ENCODE measurements at places on chromosomes 5 and 9.

DNA sequence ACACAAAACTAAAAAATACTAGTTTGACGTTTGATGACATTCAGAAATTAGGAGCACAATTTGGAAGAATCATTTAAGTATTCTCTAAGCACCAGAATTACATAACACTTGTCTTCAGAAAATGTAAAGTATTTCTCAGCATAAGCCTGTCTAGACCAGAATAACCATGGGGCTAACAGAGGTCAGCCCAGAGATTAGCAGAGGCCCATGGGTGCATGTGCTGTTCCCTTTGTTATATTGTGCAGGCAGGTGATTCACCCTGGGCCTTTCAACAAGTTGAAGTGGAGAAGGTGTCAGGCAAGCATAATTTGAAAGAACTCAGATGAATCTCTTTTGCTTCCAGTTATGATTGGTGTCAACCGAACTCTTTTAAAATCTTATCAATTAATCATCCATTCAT is 227.9 kb downstream of the LURAP1L start:
- peaks cover 13% of the 10 kb centered on the region for H3K4me1 ChIP-seq
- H3K36me3 ChIP-seq: no peaks in the 10 kb centered on the region
- no peak overlapping the region for H3K4me3 ChIP-seq
- no peak overlapping the region for H3K27ac ChIP-seq
- no peak for DNase-seq

DNA sequence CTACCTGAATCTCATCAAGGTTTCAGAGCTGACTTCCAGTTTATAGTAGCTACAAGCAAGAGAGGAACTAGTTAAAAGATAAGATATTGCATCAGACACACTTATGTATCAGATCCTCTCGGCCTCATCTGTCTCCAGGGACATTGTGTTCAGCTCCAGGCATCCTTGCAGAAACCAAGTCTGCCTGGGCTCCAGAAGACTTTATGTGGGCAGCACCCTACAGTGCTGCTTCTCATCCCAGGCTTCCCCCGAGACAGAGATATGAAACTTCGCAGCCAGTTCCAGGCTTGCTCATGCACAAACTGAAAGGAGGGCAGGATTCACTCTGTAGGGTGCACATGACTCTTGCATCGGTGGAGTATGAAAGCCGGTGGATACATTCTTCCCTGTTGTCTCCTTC is 33.9 kb upstream of the FOXB2 start:
- peaks cover 30% of the 10 kb centered on the region for H3K27me3 ChIP-seq
- no peak overlapping the region for H3K27ac ChIP-seq
- H3K4me3 ChIP-seq: no peak overlapping the region
- H3K4me1 ChIP-seq: no peaks in the 10 kb centered on the region
- no peak for DNase-seq
- no peaks in the 10 kb centered on the region for H3K36me3 ChIP-seq

- peaks cover 13% of the 10 kb centered on the region for H3K36me3 ChIP-seq
- peaks cover 2% of the 10 kb centered on the region for H3K4me1 ChIP-seq
- H3K27me3 ChIP-seq: peaks cover 4% of the 10 kb centered on the region
- no peak overlapping the region for H3K4me3 ChIP-seq
- DNase-seq: no peak
These were observed 85.2 kb downstream of the ARSB start for GRCh38 chr5:78899922-78900362.

DNA sequence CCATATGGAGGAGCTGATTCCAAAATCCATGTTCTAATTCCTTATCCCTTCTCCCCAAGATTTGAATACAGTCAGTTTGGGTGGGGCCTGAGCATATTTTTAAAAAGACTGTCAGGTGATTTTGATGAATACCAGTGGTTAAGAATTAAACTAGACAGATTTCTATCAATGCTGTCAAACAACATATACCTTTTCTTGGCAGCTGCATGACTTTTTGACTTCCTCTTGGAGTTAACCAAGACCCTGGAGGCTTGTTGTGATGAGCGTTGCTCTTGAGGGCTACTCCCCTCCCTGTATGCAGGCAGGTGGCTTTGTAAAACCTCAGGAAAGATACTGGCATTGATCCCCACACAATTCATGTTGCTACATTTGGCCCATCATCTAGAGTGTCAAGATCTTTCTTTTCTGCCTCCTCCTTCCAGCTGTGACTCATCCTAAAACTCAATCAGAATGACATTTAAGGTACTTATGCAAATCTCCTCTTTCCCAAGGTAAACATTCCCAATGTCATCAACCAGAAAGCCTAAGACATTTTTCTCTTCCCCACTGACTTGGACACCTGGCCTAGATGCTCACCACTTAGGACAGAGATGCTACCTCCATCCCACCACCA is 61.7 kb downstream of the PPP2R2B start:
- DNase-seq: no peak
- no peaks in the 10 kb centered on the region for H3K36me3 ChIP-seq
- peaks cover 2% of the 10 kb centered on the region for H3K4me1 ChIP-seq
- H3K27ac ChIP-seq: no peak overlapping the region
- H3K4me3 ChIP-seq: no peak overlapping the region

GRCh38 chr9:134029248-134030226 is 4.3 kb downstream of the BRD3OS start:
- no peak overlapping the region for H3K4me3 ChIP-seq
- no peaks in the 10 kb centered on the region for H3K27me3 ChIP-seq
- no peaks in the 10 kb centered on the region for H3K4me1 ChIP-seq
- H3K36me3 ChIP-seq: peaks cover 14% of the 10 kb centered on the region
- H3K27ac ChIP-seq: no peak overlapping the region

GRCh38 chr9:18928711-18929110 is 104.3 kb downstream of the SAXO1 start:
- H3K4me3 ChIP-seq: no peak overlapping the region
- no peak for DNase-seq
- no peak overlapping the region for H3K27ac ChIP-seq
- no peaks in the 10 kb centered on the region for H3K36me3 ChIP-seq

DNA sequence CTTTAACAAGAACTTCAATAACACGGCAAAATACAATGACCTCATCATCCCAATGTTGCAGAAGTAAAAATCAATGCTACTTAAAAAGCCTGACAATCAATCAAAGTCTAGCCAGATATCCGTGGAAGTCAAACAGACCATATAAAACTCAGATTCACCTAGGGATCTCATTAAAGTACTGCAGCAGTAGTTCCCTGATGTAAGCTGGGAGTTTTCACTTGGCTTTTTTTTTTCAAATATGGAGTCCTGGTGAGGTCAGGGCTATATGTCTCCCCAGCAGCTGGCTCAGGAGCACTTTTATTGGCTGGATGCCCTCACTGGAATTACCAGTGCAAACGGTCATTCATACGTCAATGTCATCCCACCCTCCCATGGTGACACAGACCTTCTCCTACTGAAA is 220.6 kb upstream of the SLC30A5 start:
- H3K36me3 ChIP-seq: no peaks in the 10 kb centered on the region
- H3K27me3 ChIP-seq: no peaks in the 10 kb centered on the region
- H3K4me1 ChIP-seq: peaks cover 4% of the 10 kb centered on the region
- H3K27ac ChIP-seq: no peak overlapping the region
- no peak for DNase-seq
- no peak overlapping the region for H3K4me3 ChIP-seq

DNA sequence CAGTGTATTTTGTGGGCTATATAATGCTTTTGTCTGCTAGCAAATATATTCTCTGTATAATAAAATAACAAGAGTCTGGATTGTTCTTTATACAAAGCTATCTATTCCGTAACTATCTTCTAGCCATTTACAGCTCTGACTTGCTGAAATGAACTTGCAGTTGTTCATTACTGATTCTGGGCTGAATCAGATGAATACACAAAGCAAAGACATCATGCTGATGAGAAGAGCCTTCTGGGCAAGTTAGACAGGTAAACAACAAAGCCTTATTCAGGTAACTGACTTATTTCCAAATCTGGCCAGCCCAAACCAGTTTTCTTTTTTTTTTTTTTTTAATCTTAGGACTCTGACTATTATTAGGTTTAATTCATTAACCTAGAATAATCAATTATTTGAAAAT is 255.5 kb downstream of the KIAA0825 start:
- no peak overlapping the region for H3K27ac ChIP-seq
- H3K4me1 ChIP-seq: peaks cover 17% of the 10 kb centered on the region
- no peak for DNase-seq
- H3K4me3 ChIP-seq: no peak overlapping the region
- peaks cover 53% of the 10 kb centered on the region for H3K27me3 ChIP-seq

- H3K36me3 ChIP-seq: no peaks in the 10 kb centered on the region
- H3K4me3 ChIP-seq: no peak overlapping the region
- no peaks in the 10 kb centered on the region for H3K4me1 ChIP-seq
- no peak for DNase-seq
These were observed 34.0 kb upstream of the TYRP1 start for GRCh38 chr9:12659220-12659619.

- H3K4me3 ChIP-seq: no peak overlapping the region
- peaks cover 59% of the 10 kb centered on the region for H3K27me3 ChIP-seq
- no peak for DNase-seq
- no peaks in the 10 kb centered on the region for H3K36me3 ChIP-seq
- no peak overlapping the region for H3K27ac ChIP-seq
These were observed 31.1 kb downstream of the FOXD1 start for GRCh38 chr5:73417303-73418034.

DNA sequence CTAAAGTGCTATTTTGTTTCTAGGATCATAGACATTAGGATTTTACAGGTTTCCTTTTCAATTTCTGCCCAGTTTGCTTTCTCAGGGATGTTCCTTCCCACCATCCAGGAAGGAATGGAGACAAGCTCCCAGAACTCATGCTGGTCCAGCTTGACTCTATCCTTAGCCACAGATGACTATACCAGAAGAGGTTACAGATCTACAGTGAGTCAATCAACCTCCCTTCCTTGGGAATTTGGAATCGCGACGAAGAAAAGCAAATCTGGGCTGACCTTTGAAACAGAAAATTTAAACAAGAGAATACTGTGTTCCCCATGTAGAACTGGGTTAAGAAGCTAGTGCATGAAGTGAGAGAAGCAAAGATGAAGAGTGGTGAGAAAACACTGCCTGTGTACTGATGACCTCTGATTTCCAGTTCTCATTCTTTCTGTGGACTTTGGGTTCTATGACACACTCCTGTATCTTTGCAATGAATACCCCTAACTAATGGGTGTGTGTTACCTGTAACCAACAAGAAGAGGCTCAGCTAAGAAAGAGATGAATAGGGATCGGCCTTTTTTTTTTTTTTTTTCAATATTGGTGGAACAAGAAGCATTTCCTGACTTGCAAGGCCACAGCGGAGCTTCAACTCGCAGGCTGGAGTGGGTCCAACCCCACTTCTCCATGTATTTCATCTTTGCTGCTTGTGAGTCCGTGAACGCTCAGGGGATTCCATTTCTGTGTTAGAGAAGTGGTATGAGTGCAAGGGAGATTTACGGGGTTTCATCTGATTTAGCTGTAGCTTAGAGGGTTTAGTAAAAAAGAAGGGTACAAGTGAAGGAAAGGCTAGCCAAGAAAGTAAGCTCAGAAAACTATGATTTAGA is 563.9 kb upstream of the CLINT1 start:
- no peak overlapping the region for H3K4me3 ChIP-seq
- no peaks in the 10 kb centered on the region for H3K4me1 ChIP-seq
- no peak for DNase-seq
- H3K27me3 ChIP-seq: no peaks in the 10 kb centered on the region
- H3K36me3 ChIP-seq: no peaks in the 10 kb centered on the region
- H3K27ac ChIP-seq: no peak overlapping the region

DNA sequence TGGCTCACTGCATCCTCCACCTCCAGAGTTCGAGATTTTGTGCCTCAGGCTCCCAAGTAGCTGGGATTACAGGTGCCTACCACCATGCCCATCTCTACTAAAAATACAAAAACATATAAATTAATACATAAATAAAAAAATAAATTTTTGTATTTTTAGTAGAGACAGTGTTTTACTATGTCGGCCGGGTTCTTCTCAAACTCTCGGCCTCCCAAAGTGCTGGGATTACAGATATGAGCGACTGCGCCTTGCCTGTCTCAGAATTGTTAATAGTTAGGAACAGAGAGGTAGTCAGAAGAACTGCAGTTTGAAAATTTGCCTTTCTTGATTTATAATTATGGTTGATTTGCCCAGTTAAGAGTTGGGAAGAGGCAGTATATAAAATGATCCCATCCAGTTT is 2.8 kb downstream of the ATP6V1G1 start:
- peaks cover 30% of the 10 kb centered on the region for H3K4me1 ChIP-seq
- peak overlapping the region; percentile 40 for H3K4me3 ChIP-seq
- H3K36me3 ChIP-seq: peaks cover 10% of the 10 kb centered on the region
- DNase-seq: no peak

GRCh38 chr5:122775550-122776542 is 966 bp downstream of the SNX2 start:
- peak overlapping the region; percentile 97 for H3K27ac ChIP-seq
- H3K4me1 ChIP-seq: peaks cover 17% of the 10 kb centered on the region

DNA sequence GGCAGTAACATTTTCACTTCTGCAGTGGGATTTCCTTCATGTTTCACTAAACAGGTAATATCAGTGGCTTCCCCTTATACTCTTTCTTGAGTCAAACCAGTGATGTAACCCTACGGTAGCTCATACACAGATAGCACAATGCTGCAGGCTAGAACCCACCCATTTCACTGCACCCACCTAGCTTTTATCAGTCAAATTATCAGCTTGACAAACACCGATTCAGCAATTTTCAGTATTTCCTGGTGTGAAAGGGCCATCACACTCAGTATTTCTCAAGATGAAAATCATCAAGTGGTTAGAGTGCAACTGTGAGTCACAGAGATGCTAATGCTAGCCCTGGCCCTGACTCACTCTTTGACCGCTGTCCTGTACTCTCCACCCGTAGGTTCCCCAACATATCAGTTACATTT is 242.3 kb upstream of the PTGER4 start:
- H3K27ac ChIP-seq: no peak overlapping the region
- H3K4me3 ChIP-seq: no peak overlapping the region
- no peaks in the 10 kb centered on the region for H3K27me3 ChIP-seq

GRCh38 chr5:161547738-161548486 is 1.4 kb upstream of the GABRB2 start:
- H3K36me3 ChIP-seq: no peaks in the 10 kb centered on the region
- peak; percentile 16 for DNase-seq
- H3K4me3 ChIP-seq: peak overlapping the region; percentile 88
- no peak overlapping the region for H3K27ac ChIP-seq

DNA sequence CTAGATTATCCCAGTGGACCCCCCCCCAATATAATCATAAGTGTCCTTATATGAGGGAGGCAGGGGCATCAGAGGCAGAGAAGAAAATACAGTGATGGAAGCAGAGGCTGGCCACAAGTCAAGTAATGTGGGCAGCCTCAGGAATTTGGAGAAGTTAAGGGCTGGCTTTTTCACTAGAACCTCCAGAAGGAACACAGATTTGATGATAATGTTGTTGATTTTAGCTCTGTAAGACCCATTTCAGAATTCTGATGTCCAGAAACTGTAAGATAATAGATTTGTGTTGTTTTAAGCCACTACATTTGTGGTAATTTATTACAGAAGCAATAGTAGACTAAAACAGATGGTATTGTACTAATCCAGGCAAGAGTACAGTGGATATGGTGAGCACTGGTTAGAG is 36.3 kb upstream of the LRRTM2 start:
- DNase-seq: no peak
- H3K4me3 ChIP-seq: no peak overlapping the region
- peaks cover 18% of the 10 kb centered on the region for H3K36me3 ChIP-seq
- H3K27me3 ChIP-seq: no peaks in the 10 kb centered on the region

- H3K36me3 ChIP-seq: no peaks in the 10 kb centered on the region
- no peaks in the 10 kb centered on the region for H3K4me1 ChIP-seq
- H3K4me3 ChIP-seq: no peak overlapping the region
- no peak for DNase-seq
- no peak overlapping the region for H3K27ac ChIP-seq
These were observed 749.2 kb downstream of the TLE4 start for GRCh38 chr9:80320916-80321315.

- peaks cover 15% of the 10 kb centered on the region for H3K4me1 ChIP-seq
- H3K27me3 ChIP-seq: no peaks in the 10 kb centered on the region
- no peak overlapping the region for H3K4me3 ChIP-seq
- no peaks in the 10 kb centered on the region for H3K36me3 ChIP-seq
- no peak for DNase-seq
These were observed 20.8 kb downstream of the FGD3 start for GRCh38 chr9:92968081-92968480.
